A549 treated with RU486 at 1 μM for 4 hours (cell line): ENCODE measurements at places on chromosomes 7 and 10. TPM values are rescaled to one million over a fixed set of nuclear protein-coding genes. Genes with fewer than 3 reads are reported as not detected.

Gene PAPSS2
- total RNA-seq: 18.7 to 25.1 TPM (median 22.7 TPM) in 5 replicates

Gene ZWINT
- 82.6 to 106 TPM (median 88.6 TPM) in 5 replicates for total RNA-seq

Gene CYP26A1
- total RNA-seq: 2.1 to 4.0 TPM (median 2.5 TPM) in 5 replicates

Gene HYAL4
- not detected in 5 replicates for total RNA-seq

Gene HTR7
- total RNA-seq: 0.07 to 0.13 TPM (median 0.09 TPM) in 5 replicates

Gene CDK1
- total RNA-seq: 52.1 to 99.5 TPM (median 91.7 TPM) in 5 replicates

Gene OPN4
- total RNA-seq: not detected in 5 replicates

Gene VWDE
- total RNA-seq: 0.18 to 0.99 TPM (median 0.40 TPM) in 5 replicates

Gene OPALIN
- not detected in 5 replicates for total RNA-seq

Gene ALOX5
- total RNA-seq: 0.30 to 0.59 TPM (median 0.46 TPM) in 5 replicates

Gene KCNMA1
- total RNA-seq: 40.8 to 81.1 TPM (median 75.0 TPM) in 5 replicates

Gene KMT2C
- total RNA-seq: 5.7 to 9.5 TPM (median 7.8 TPM) in 5 replicates

Gene PLCE1
- total RNA-seq: 5.1 to 6.2 TPM (median 5.6 TPM) in 5 replicates

Gene C10orf105
- not detected in 5 replicates for total RNA-seq

Gene ACTR3C
- not detected in 5 replicates for total RNA-seq

Gene GRM8
- 0.24 TPM in 1 of 5 replicates, not detected in the others for total RNA-seq

Gene LIPM
- not detected in 5 replicates for total RNA-seq

Gene OR2A1
- total RNA-seq: not detected in 5 replicates

Gene CLDN4
- total RNA-seq: 4.2 to 7.1 TPM (median 5.1 TPM) in 5 replicates

Gene LRRD1
- total RNA-seq: not detected in 5 replicates

Gene STAG3
- total RNA-seq: 0.10 to 0.50 TPM (median 0.20 TPM) in 4 of 5 replicates, not detected in the other

Gene GHRHR
- 0.29 TPM in 1 of 5 replicates, not detected in the others for total RNA-seq

Gene ADCYAP1R1
- total RNA-seq: 0.05 to 0.12 TPM (median 0.08 TPM) in 3 of 5 replicates, not detected in the others

Gene C10orf67
- total RNA-seq: 0.03 to 0.24 TPM (median 0.13 TPM) in 4 of 5 replicates, not detected in the other

Gene HHEX
- 12.5 to 16.8 TPM (median 15.9 TPM) in 5 replicates for total RNA-seq

Gene ITGA8
- total RNA-seq: not detected in 5 replicates

Gene NANOS1
- 2.1 to 3.8 TPM (median 2.8 TPM) in 5 replicates for total RNA-seq

Gene AKR1D1
- not detected in 5 replicates for total RNA-seq

Gene LRIT1
- total RNA-seq: not detected in 5 replicates

Gene CLDN12
- 18.2 to 30.1 TPM (median 25.7 TPM) in 5 replicates for total RNA-seq

Gene AKR1C1
- 507 to 659 TPM (median 621 TPM) in 5 replicates for total RNA-seq
